NCI-H187 (cell line): ENCODE measurements at places on chromosomes 4 and X.
A peak's percentile ranks its signal among the peaks of the same experiment; 100 is the strongest.

GRCh38 chrX:134454506-134454905 lies 5.5 kb upstream of the HPRT1 start:
- DNase-seq, result no peak

- DNase-seq, result no peak
Observed at GRCh38 chr4:112341033-112341432, 43.9 kb downstream of the ALPK1 start.

GRCh38 chrX:2658585-2659292 lies 32.4 kb upstream of the CD99 start:
- no peak for DNase-seq

- DNase-seq, result peak; percentile 27
Observed at GRCh38 chrX:102712981-102713625, 855 bp downstream of the GPRASP2 start.
